ENCODE measurements at places on chromosomes 2 and 18.

GRCh38 chr18:59353079-59353680 is 5.9 kb downstream of the LMAN1 start:
- peaks cover 71% of the 10 kb centered on the region for H3K36me3 ChIP-seq
- no peaks in the 10 kb centered on the region for H3K27me3 ChIP-seq
- H3K4me3 ChIP-seq: no peak overlapping the region
- no peak overlapping the region for H3K27ac ChIP-seq
- H3K4me1 ChIP-seq: peaks cover 35% of the 10 kb centered on the region
- DNase-seq: no peak

- H3K27me3 ChIP-seq: no peaks in the 10 kb centered on the region
- peaks cover 16% of the 10 kb centered on the region for H3K4me1 ChIP-seq
- no peak overlapping the region for H3K27ac ChIP-seq
- peak; percentile 8 for DNase-seq
- H3K4me3 ChIP-seq: no peak overlapping the region
Measured at GRCh38 chr2:239164335-239164871, 236.4 kb downstream of the HDAC4 start.

GRCh38 chr2:158460632-158461297 is 4.0 kb downstream of the PKP4 start:
- H3K4me1 ChIP-seq: peaks cover 25% of the 10 kb centered on the region
- H3K27ac ChIP-seq: no peak overlapping the region
- no peak for DNase-seq
- H3K4me3 ChIP-seq: no peak overlapping the region

- H3K36me3 ChIP-seq: no peaks in the 10 kb centered on the region
- peaks cover 32% of the 10 kb centered on the region for H3K4me1 ChIP-seq
- no peak overlapping the region for H3K27ac ChIP-seq
- H3K27me3 ChIP-seq: peaks cover 4% of the 10 kb centered on the region
- DNase-seq: no peak
- no peak overlapping the region for H3K4me3 ChIP-seq
Measured at GRCh38 chr2:9767656-9768281, 75.5 kb upstream of the TAF1B start.

DNA sequence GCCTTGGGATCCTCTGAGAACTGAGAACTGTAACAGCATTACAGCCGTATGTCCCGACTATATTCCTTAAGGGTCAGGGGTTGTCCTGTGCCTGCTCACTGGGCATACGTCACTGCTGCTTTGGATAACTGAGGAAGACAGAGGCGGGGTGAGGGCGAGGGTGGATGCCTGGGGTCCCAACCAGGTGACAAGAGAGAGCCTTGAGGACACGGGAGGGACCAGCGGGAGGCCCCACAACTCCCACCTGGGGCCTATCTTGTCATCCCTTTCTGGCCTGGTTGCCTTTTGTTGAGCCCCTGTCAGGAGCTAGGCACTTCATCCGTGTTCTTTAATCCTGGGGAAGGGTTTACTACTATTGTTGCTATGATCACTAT is 28.8 kb downstream of the INPP5D start:
- no peak overlapping the region for H3K27ac ChIP-seq
- DNase-seq: no peak
- peaks cover 65% of the 10 kb centered on the region for H3K4me1 ChIP-seq

- DNase-seq: peak; percentile 16
- H3K36me3 ChIP-seq: no peaks in the 10 kb centered on the region
- no peak within 1 kb of the TSS for H3K27ac ChIP-seq
- peak within 1 kb of the TSS; percentile 77 for H3K4me3 ChIP-seq
- H3K27me3 ChIP-seq: peaks cover 44% of the 10 kb centered on the region
Measured at GRCh38 chr2:152098496-152099366, at the start of gene CACNB4. Gene CACNB4 (minus strand): TSS chr2:152099044.

GRCh38 chr2:68807821-68808266 is 63.4 kb downstream of the BMP10 start:
- no peaks in the 10 kb centered on the region for H3K27me3 ChIP-seq
- peaks cover 69% of the 10 kb centered on the region for H3K36me3 ChIP-seq
- DNase-seq: no peak
- H3K27ac ChIP-seq: peak overlapping the region; percentile 70

DNA sequence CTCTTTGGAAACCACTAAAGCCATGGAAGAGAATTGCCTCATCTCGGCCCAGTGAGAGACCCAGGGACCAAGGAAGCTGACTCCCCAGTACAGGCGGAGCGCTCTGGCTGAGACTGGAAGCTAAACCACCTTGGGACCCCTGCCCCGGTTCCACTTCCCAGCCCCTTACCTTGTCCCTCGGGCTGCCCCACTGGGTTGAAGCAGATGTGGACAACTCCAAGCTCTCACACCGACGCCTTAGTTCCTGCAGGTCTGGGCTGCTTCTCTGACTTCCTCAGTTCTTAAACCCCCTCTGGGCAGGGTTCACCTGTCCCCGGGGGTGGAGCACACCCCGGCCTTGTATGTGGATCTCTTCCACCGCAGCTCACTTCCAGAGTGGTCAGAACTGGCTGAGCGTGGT is 266.2 kb downstream of the PHLPP1 start:
- no peaks in the 10 kb centered on the region for H3K27me3 ChIP-seq
- peaks cover 3% of the 10 kb centered on the region for H3K4me1 ChIP-seq
- H3K4me3 ChIP-seq: no peak overlapping the region
- no peaks in the 10 kb centered on the region for H3K36me3 ChIP-seq

GRCh38 chr2:157261199-157261782 is 3.8 kb downstream of the GALNT5 start:
- peaks cover 52% of the 10 kb centered on the region for H3K4me1 ChIP-seq
- H3K36me3 ChIP-seq: no peaks in the 10 kb centered on the region
- H3K27me3 ChIP-seq: peaks cover 15% of the 10 kb centered on the region
- peak overlapping the region; percentile 21 for H3K4me3 ChIP-seq

GRCh38 chr2:105055613-105056012 is 17.7 kb downstream of the MRPS9 start:
- no peak for DNase-seq
- peaks cover 42% of the 10 kb centered on the region for H3K36me3 ChIP-seq
- no peak overlapping the region for H3K27ac ChIP-seq
- H3K4me3 ChIP-seq: no peak overlapping the region
- no peaks in the 10 kb centered on the region for H3K27me3 ChIP-seq

DNA sequence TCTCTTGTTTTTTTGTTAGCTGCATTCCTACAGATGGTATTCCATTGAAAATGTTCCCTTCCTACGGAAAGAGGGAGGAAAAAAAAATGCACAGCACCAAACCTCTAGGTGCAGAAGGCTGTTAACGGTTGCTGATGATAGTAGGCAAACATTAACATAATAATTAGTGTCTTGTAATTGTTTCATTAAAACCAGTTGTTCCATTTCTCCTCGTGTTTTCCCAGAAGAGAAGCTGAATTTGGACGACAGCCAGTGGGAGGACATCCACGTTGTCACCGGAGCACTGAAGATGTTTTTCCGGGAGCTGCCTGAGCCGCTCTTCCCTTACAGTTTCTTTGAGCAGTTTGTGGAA is 494.7 kb downstream of the ARHGAP15 start:
- peaks cover 60% of the 10 kb centered on the region for H3K36me3 ChIP-seq
- H3K4me1 ChIP-seq: peaks cover 3% of the 10 kb centered on the region
- H3K27me3 ChIP-seq: no peaks in the 10 kb centered on the region
- H3K27ac ChIP-seq: no peak overlapping the region

DNA sequence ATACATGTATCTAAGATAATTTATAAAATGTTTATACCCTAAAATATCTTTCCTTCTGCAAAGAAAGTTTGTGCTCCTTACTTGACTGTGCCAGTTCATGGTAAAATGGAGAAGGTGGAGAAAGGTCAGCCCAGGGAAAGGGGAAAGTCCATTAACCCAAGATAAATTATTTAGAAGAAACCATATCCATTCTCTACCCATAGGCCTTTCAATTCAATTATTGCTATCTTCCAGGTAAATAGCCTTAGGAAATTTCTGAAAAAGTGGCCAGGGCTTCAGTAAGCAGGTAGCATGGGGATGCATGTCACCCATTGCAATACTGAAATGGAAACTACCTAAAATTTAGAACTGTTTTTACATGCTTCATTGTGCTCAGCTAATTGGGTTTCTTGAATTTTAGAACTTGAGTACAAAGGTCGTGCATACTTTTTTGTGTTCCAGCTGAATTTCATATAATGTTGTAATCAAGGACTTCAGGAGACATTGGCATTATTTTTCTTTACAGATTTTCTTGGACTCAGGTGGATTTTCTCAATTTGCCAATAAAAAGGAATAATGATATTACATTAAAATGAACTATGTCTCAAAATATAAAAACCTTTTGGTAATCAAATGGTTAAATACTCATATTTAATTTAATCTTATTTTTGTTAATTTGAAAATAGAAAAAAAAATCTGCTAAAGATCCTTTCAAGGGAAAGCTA is 124.9 kb downstream of the CSRNP3 start:
- peaks cover 2% of the 10 kb centered on the region for H3K4me1 ChIP-seq
- H3K27ac ChIP-seq: no peak overlapping the region
- no peak overlapping the region for H3K4me3 ChIP-seq
- peaks cover 3% of the 10 kb centered on the region for H3K27me3 ChIP-seq

DNA sequence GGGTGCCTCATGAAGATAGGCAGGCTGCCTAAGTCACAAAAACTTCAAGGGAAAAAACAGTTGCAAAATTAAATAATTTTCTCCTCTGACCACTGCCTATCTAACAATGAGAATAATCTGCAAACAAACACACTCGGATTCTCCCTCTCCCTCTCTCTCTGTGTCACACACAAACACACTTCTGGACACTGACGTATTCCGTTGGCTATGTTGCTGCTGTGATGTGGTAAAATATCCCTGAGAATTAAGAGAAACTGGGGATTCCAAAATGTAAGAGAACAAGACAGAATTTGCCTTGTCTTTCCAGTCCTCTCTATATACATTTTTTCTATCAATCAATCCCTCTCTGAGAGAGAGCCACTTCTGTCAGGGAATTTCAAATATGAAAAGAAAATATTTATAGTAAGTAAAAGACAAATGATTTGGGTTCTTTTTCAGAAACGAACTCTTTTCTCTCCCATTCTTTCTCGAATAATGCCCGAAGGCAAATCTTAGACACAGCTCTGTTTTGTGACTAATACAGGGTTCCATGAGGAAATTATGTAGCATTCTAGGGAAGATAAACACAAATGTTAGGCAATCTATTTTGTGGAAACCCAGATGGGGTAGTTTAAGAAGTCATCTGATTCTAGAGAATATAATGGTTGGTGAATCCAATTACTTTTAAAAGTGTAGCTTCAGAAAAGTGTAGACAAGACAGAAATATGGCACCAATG is 310.3 kb upstream of the CYP26B1 start:
- H3K27ac ChIP-seq: no peak overlapping the region
- DNase-seq: no peak
- H3K4me1 ChIP-seq: no peaks in the 10 kb centered on the region
- no peak overlapping the region for H3K4me3 ChIP-seq
- H3K27me3 ChIP-seq: no peaks in the 10 kb centered on the region
